ENCODE measurements at places on chromosomes 5 and 9.

DNA sequence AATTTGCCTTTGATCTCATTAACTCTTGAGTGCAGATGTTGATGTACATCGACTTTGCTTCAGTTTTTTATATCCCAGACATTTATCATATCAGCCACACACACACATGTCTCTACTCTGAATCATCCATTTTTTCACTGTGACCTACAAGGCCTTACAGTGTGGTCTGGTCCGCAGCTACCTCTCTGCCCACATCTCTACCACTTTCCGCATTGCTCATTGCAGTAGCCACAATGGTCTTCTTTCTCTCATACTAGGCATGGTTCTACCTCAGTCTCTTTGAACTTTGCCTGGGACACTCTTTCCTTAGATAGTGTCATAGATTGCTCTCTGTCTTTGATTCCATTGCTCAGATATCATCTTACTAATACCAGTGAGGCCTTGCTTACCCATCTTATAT, 87.9 kb upstream of the FSD1L start:
- no peak for DNase-seq

GRCh38 chr5:173670130-173670651, 53.7 kb upstream of the BOD1 start:
- no peak for DNase-seq

- DNase-seq = no peak
Measured at GRCh38 chr5:132059043-132059695, 1.3 kb upstream of the IL3 start.

DNA sequence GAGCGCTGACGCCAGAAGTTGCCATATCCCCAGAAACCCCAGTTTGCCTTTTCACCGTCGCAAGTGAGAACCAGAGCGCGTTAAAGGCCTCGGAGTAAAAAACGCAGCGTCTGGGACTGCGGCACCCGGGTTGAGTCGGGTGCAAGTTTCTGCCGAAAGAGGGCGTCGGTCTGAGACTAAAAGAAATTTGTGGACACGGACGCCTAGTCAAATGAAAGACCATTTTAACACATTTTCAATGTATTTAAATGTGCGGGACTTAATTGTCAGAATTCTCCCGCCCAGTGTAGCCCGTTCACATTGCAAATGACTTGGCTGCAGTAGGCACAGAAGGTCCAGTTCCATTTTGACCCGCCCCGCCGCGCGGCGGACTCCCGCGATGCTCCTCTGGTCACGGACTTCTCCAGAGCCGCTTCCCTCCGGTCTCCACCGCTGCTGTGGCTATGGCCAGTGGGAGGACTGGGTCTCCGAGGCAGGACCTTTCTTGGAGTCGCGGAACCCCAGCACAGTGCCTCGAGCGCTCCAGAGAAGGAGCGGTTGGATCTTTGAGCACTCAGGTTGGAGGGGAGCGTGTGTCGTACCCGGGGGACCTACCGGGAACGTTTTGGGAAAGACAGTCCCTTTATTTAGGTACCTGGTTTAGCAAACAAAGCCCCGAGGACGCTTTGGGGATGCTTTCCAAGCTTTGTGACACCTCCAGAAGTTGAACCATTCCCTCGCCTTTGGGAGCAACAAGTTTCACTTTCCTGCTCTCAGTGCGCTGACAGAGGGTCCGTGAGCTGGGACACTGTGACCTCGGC, 1.2 kb upstream of the NPR3 start:
- no peak for DNase-seq

GRCh38 chr5:100900796-100901781, 2.0 kb downstream of the ST8SIA4 start:
- DNase-seq = peak; percentile 83

DNA sequence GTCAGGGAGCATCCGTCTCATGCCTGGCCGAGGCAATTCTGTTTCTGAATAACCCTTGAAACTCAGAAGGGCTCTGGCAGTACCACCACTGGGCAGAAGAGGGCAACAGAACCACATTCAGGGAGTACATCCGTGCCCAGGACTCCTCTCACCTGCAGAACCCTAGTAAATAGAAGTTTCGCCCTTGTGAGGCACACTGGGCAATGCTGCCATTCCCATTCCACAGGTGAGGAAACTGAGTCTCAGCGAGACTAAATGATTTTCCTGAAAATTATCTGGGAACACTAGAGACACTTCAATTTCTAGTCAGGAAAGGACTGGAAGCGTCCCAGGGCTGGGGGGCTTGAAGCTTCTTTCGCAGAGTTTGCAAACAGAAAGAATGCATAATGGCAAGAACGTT, 74.7 kb downstream of the FGF1 start:
- DNase-seq = peak; percentile 46

- no peak for DNase-seq
Measured at GRCh38 chr9:70566751-70567150, 152.3 kb upstream of the KLF9 start.

GRCh38 chr9:135463140-135463539, 16.4 kb upstream of the PPP1R26 start:
- DNase-seq = no peak

- DNase-seq = no peak
Measured at GRCh38 chr5:122723606-122724352, 51.1 kb upstream of the SNX2 start.

GRCh38 chr9:120393386-120394057, 186.4 kb downstream of the CDK5RAP2 start:
- no peak for DNase-seq

- DNase-seq = no peak
Measured at GRCh38 chr5:74105126-74105780, 479.3 kb downstream of the ARHGEF28 start.

- DNase-seq = no peak
Measured at GRCh38 chr9:121499427-121500164, at the start of gene GGTA1. Gene GGTA1 (minus strand): TSS chr9:121499844. CDS start chr9:121467922, 31,922 bp downstream.

GRCh38 chr5:62030326-62030725, 275.7 kb upstream of the KIF2A start:
- DNase-seq = no peak

DNA sequence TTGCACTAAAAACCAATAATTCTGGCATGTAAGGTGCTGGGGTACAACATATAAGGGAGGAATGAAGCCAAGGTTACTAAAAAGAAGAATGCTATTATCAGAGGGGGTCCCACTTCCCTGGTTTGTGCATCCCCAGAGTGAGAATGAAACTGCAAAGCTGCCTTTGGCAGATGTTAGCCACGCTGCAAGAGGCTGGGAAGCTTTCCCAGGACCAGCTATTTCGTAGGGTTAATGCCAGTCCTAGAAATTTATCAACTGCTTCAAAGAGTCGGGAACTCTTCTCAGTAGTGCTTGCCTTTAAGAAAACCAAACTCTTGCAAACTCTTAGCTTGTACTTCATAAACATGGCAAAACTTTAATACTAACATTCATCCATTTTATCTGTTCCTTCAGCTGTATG, 87.5 kb upstream of the NR5A1 start:
- no peak for DNase-seq

DNA sequence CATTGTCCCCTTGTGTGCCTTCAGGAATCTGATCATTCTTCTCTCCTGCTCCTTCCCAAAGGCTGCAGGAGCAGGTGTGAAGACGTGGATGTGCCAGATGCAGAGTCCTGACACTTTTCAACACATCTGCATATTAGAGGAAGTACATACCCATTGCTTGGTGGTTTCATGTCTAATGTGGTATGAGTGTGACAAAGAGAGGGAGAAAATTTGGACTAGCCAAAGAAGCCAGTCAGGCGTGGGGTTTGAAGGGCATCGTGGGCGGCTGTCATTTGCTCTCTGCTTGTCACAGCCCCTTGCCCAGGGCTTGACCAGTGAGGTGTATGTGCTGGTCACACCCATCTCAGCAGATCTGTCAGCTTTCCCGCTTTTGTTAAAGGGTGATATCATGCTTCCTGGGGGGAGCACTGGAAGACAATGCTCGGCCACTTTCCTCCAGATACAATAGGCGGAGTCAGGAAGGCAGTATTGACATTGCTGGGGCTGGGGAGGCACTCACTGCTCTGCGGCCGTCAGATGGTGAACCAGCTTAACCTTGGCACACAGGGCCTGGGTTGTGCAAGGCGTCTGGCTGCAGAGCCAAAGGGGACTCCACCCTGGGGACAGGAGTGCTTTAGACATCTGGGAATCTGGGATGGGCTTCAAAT, 8.6 kb downstream of the TEK start:
- no peak for DNase-seq

DNA sequence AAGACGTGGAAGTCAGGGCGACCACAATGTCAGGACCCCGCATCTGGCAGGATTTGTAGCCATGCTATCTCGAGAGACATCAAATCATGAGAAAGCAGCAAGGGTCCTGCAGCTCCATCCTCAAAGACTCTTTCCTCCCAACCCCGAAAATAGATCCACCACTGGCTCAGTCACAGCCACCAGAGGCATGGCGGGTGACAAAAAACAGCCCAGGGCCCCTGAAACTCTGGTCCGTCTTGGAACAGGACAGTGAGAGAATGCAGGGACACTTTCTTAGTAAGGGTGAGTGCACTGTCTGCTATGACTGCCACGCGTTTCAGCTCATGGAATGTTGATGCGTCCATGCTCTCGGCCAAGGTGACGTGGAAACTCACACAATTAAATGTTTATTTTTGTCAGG, 220.9 kb downstream of the IRX2 start:
- no peak for DNase-seq

- DNase-seq = no peak
Measured at GRCh38 chr5:84370176-84370575, 14.5 kb downstream of the EDIL3 start.

DNA sequence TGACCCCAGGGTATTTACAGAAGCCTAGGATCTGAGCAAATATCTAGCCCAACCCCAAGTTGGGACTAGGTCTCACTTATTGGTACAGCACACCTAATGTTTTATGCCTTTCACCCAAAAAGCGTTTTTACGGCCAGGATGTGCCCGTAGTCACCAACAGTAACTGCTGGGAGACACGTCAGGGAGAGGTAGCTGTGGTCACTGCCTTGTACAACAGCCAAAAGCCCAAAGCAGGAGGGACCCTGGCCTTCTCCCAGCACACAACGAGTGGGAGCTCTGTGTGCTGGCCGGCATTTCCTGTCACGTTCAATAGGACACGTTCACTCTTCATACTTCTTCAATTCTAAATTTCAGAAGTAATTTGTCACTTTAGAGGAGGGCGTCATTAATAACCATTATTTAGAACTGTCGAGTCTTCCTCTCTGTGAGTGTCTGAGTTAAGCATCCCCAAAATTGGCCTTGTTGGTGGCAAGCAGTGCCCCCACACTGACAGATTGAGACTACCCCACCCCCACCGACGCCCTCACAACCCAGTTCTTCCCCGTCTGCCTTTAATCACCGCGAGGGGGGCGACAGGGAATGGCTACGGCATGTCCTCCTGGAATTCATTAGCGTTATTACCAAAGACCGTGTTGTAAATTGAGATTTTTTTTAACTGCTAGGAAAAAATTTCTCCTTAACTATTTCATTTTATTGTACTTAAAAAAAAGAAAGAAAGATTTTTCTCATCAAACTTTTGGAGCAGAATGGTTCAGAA, 80.7 kb downstream of the MVB12B start:
- no peak for DNase-seq

GRCh38 chr5:88487066-88487465, 218.4 kb upstream of the TMEM161B start:
- DNase-seq = no peak

GRCh38 chr5:104526866-104527265, 964.3 kb upstream of the NUDT12 start:
- no peak for DNase-seq

DNA sequence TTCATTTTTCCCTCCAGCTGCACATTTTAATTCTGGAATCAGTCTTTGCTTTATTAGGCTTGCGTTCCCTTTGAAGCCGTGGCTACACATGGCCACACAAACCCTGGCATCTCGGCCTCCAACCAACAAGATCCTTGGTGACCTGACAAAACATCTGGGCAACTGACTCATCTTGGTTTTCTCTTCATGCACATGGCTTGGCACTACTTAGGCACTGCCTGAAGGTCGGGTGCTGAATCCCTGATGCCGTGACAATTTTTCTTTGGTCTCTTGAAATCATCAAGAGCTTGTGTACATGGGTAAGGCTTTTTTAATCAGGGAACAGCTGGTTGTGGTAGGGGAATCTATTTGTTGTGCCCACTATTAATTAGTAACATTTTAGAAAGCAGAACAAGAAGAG, 16.0 kb upstream of the PAPPA start:
- DNase-seq = no peak

DNA sequence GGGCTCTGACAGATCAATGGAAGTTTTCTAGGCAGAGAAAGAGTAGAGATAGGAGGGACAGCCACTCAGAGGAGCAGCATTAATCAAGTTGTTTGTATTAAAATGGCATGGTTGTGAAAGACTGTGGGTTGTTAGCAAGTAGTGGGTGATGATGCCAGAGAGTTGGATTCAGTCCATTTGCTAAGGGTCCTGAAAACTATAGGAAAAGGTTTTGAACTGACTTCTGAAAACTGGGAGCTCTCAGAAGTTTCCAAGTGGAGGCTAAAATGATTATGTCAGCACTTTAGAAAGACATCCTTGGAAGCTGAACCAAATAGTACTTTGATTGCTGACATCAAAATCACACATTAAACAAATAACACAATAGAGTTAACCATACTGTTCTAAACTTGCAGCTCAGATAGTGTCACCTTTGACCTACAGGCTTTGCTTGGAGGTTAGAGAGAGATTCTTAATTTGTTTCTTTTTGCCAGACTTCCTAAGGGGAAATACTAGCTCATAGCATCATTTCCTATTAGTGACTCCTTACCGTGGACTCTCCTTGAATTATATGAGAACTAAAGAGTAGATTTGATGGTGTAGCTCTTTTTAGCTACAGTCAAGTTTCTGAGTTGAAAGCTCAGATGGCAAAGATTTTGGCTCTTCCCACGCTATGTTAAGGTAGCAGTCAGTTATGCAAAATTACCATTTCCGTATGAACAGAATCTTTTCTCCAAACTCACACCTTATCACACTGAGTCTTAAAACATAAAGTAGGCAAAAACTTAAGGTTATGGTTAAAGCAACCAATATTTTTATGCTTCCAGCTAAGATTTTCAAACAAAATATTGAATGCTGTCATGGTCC, 277.1 kb downstream of the NR3C1 start:
- DNase-seq = no peak

- no peak for DNase-seq
Measured at GRCh38 chr9:72312386-72312987, 52.5 kb downstream of the ZFAND5 start.

- no peak for DNase-seq
Measured at GRCh38 chr5:180173875-180174586, 35.0 kb downstream of the RASGEF1C start.

DNA sequence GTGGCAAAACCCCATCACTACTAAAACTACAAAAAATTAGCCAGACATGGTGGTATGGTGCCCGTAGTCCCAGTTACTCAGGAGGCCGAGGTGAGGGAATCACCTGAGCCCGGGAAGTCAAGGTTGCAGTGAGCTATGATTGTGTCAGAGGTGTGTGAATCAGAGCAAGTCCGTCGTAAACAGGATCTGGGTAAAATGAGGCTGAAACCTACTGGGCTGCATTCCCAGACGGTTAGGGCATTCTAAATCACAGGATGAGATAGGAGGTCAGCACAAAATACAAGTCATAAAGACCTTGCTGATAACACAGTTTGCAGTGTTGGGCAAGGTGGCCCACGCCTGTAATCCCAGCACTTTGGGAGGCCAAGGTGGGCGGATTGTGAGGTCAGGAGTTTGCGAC, 1.9 kb upstream of the CLTB start:
- DNase-seq = no peak

All from activated T-cell treated with anti-CD3 and anti-CD28 coated beads for 1 hour (primary cell).